ENCODE measurements at places on chromosomes 2 and 18.

- DNase-seq = no peak
Measured at GRCh38 chr2:102753563-102754159, 8.2 kb upstream of the TMEM182 start.

DNA sequence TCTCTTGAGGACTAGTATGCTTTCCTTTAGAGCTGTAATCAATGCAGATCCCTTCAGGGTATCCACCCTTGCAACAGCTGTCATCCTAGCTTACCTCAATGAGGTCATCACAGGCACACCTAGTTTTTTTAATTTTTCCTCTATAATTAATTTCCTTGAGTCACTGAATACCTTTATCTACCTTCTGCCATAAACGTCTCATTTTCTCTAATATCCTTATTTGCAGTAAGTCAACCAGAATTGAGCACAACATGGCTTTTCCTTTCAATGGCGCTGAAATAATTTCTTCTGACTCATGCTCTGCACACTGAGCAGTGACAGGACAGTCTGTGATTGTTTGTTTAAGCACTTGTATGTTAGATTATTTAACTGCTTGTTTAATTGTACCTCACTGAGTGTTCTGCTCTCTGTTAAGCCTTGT, 49.4 kb downstream of the ETAA1 start:
- DNase-seq = no peak

- no peak for DNase-seq
Measured at GRCh38 chr18:9066358-9066757, 36.1 kb upstream of the NDUFV2 start.

GRCh38 chr2:47721296-47721695, 61.6 kb upstream of the MSH6 start:
- no peak for DNase-seq

DNA sequence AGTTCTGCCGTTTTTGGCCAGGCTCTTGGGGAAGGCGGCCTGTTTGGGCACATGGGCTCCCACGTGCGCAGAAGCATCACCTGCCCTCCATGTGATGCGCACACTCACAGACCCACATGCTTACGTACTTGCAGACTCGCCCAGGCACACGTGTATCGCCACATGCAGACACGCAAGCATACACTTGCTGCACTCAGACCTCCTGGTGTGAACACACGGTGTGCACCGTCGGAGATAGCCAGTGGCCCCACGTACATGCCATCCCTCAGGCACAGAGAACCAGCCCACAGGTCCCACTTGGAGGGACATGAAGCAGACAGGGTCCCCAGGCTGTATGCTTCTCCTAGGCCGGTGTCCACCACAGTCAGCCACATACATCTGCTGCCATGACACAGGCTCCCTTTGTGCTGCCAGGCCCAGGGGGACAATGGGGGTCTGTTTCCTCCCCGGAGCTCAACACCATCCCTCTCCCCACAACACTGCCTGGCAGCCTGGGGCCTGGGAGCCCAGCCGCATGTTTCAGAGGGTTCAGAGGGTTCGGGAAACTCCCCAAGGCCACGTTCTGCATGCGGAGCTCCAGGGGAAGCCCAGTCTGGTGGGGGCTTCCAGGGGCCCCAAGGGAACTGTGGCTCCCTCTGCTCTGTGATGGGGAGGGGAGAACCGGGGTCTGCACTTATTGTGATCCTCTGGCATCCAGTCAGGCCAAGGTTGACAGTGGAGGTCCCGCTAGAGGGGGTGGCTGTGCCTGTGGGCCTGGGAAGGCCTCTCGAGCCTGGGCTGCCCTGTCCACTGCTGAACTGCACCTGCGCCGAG, 208.1 kb upstream of the HAAO start:
- no peak for DNase-seq

GRCh38 chr2:58870704-58871103, 629.6 kb upstream of the FANCL start:
- DNase-seq = no peak

- no peak for DNase-seq
Measured at GRCh38 chr2:54372361-54372760, 83.8 kb upstream of the SPTBN1 start.

GRCh38 chr18:48550101-48550729, 11.4 kb downstream of the CTIF start:
- DNase-seq = no peak

DNA sequence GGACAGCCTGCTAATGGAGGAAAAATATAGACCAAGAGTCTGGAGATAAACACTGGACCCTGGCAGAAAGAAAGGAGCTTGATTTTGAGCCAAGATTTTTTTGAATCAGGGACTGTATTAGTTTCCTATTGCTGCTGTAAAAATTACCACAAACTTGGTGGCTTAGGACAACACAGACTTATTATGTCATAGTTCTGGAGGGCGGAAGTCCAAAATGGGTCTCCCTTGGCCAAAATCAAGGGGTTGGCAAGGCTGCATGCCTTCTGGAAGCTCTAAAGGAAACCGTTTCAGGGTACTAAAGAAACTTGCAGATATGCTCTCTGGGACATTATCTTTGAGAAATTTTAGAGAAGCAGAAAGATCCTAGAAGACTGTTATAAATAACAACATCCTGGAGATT, 140.1 kb downstream of the BABAM2 start:
- no peak for DNase-seq

- DNase-seq = no peak
Measured at GRCh38 chr2:43531251-43531650, 64.6 kb downstream of the THADA start.

- no peak for DNase-seq
Measured at GRCh38 chr2:236747925-236748324, 178.3 kb downstream of the ACKR3 start.

All from stimulated activated CD4-positive, alpha-beta T cell treated with anti-CD3 and anti-CD28 coated beads, Interleukin-2, amount 100 ng/mL, for 4 hours (primary cell).